Umbilical cord (tissue), 2 donors: ENCODE measurements at places on chromosomes 1 and 21.

DNA sequence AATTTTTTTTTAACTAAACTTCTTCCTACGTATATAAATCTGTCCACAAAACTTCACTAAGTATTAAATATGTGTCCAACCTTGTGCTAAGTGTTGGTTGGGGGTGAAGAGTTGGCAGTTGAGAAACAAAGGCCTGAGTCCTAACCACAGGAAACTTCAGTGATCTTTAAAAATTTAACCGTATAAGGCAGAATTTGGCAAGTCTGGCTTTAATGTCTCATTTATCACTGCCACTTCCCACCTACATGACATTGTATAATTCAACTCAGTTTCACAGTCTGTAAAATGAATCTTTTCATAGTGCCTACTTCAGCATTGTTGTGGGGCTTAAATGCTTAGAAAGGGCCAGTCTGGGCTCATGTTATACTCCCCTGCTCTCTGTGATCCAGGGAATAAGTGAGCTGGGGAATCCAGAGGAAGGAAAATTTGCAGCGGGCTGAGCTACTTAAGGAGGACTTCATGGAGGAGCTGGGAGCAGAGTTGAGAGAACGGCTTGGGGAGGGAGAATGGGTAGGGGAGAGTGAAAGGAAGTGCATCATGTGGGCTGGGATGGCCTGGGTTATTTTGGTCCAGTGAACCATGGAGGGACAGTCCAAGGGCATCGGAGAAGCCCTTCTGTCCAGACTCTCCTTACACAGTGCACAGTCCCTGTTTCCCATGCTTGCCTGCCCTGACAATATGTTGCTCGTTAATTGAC, 14.5 kb downstream of the IFNAR2 start:
- DNase-seq = no peak

DNA sequence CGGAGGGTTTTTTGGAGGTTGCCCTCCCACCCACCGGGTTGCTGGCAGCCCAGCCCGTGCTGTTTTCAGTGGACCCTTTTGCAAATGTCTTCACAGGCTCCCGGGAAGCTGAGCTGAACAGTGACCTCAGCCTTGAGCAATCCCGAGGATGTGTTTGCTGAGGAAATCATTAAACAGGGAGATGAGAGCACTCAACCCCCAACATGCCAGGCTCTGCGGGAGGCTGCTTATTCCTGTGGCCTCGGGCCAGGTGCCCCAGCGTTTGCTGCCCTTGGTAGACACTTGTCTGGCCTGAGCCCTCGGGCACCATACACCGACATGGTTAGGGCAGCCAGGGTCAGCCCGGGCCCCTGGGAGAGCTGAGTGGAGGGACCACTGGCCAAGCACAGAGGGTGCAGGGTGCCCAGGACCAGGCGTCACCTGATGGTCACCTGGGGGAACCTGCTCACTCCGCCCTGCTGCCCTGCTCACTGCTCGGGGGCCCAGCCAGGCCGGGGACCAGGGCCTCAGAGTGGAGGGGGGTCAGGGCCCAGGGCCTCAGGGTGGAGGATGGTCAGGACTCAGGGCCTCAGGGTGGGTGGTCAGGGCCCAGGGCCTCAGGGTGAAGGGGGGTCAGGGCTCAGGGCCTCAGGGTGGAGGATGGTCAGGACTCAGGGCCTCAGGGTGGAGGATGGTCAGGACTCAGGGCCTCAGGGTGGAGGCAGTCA, 42.5 kb upstream of the POFUT2 start:
- DNase-seq = peak; percentile 72

DNA sequence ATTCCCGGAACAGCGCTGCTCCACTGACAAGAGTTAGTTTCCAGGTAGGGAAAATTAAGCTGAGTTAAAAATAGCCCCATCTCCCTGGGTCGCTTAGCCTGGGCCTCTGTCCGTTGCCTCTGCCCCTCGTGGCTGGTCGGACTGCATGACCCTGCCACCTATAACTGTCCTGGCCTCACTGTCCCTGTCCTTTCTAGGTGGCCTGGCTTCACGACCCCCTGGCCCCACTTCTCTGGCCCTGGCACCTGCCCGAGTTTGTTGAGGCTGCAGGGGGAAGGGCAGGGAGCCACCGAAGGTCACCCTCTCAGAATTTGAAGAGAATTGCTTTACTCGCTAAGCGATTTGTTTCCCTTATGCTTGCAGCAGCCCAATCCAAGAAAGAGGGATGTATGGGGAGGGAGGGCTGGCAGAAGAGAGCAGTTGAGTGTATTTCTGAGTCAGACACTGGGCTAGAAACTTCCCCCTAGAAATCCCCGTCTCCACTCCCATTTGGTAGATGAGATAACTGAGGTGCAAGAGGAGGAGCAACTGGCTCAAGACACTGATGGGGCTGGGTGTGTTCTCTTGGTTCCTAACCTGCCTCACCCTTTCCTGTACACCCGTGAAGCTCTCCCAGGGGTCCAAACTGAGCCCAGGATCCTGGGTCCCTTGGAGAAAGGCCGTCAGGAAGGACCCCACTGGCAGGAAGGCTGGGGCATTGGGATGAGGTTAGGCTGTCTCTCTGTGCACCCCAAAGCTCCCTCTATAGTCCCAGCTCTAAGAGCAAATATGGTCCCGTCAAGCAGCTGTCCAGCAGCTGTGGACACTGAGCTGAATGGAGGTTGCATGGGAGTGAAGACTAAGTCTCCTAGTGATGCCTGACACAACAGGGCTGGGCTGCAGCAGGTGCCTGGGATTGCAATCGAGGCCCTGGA, 2.9 kb upstream of the EDN2 start:
- DNase-seq = no peak

GRCh38 chr1:179297105-179297378, 3.4 kb downstream of the SOAT1 start:
- DNase-seq = peak; percentile 10

GRCh38 chr1:93597709-93598108, 83.9 kb downstream of the BCAR3 start:
- DNase-seq = peak; percentile 91

- no peak for DNase-seq
Observed at GRCh38 chr1:81312272-81312754, 488.4 kb upstream of the ADGRL2 start.

- no peak for DNase-seq
Observed at GRCh38 chr1:15739745-15740144, 2.6 kb upstream of the TMEM82 start.

GRCh38 chr1:180199018-180199417, 31.0 kb upstream of the LHX4 start:
- no peak for DNase-seq

DNA sequence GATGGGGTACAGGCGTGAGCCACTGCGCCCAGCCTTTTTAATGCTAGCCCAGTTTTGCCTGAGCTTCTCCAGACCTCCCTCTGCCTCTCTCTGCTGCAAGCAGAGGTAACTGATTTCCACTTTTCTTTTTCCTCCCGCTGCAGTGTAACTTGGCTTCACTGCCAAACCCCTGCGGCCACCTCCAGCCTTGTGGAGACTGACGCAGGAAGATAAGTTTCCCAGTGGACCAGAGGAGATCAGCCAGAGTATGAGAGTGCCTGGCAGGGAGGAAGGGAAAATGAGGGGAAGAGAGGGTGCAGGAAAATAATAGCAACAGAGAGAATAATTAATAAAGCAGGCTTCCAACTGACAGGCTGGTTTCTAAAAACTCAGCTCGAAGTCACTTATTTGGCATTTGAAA, 143.7 kb downstream of the PCNX2 start:
- no peak for DNase-seq

DNA sequence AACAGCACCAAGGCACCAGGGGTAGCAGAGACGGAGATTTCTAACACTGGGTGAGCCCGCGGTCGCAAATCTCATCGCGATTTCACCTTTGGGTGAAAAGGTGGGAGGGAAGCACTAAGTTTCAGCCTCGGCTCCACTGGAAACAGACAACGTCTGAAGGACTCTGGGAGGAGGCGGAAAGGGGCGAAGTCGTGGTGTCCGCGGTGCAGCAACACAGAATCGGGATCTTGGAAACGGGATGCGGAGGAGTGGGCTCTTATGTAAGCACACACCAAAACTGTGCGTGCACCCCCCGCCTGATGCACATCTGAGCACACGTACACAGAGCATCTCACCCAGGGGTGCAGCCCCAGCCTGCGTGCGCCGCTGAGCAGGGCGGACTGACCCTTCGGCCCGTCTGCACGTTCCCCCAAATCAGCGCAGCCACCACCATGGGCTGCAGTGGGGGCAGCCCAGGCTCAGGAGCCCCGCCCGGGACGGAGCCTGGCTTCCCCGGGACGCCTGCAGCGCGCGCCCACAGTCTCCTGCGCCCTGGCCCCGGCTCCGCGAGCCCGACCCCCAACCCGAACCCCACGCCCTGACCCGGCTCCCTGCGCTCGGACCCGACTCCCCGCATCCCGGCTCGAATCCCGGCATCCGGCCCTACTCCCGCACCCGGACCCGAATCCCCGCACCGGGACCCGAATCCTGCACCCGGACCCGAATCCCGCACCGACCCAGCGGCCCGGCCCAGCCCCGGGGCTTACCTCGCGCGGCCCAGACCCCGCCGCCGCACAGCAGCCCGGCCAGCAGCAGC, 670 bp downstream of the CLSTN1 start:
- peak; percentile 30 for DNase-seq

DNA sequence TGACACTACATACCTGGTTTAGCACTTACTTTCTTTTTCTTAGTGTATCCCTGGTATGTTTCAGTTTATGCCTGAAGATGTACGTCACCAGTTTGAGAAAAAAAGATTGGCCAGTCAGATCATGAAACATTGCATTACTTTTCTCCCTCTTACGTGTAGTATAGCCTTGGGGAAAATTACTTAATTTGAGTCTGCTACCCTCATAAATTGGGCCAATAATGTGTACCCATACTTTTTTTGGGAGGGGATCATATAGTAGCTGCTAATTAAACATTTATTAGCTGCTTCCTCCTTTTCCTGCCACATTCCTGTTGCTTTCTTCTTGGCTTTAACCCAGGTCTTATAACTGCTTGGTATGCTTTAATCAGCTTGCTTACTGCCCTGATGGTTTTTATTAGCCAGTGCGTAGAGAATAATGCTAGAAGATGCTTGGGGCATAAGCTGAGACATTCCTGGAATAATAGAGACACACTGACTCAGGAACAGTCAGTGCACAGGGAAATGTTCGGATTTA, 32.1 kb downstream of the RABGAP1L start:
- DNase-seq = peak; percentile 34

- no peak for DNase-seq
Observed at GRCh38 chr1:159880430-159880829, 18.0 kb upstream of the VSIG8 start.

- peak; percentile 83 for DNase-seq
Observed at GRCh38 chr1:198088360-198089071, 68.3 kb upstream of the NEK7 start.

GRCh38 chr21:46069166-46069565, 28.7 kb upstream of the COL6A2 start:
- DNase-seq = no peak

DNA sequence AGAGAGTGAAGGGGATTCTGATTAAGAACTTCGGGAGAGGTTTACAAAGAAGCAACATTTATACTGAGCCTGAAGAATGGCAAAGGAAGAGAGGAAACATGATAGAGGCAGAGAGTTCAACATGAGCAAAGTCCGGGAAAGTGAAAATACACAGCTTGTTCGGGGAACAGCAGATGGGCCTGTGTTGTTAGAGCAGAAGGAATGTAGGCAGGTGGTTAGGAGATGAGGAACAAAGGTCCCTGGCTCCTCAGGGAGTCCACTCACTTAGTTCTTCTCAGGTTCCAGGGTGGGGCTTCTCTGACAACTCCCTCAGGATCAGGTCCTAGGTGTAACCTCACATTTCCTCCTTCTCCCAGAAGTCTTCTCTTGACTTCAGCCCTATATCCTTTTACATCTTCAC, 5.1 kb upstream of the ZNF326 start:
- DNase-seq = no peak

GRCh38 chr1:230077011-230077410, 10.0 kb downstream of the GALNT2 start:
- no peak for DNase-seq

GRCh38 chr1:198107091-198107501, 49.7 kb upstream of the NEK7 start:
- no peak for DNase-seq
